ENCODE measurements at places on chromosomes 7 and 10.

GRCh38 chr10:51001587-51001986 is 72.7 kb upstream of the PRKG1 start:
- no peak for DNase-seq

DNA sequence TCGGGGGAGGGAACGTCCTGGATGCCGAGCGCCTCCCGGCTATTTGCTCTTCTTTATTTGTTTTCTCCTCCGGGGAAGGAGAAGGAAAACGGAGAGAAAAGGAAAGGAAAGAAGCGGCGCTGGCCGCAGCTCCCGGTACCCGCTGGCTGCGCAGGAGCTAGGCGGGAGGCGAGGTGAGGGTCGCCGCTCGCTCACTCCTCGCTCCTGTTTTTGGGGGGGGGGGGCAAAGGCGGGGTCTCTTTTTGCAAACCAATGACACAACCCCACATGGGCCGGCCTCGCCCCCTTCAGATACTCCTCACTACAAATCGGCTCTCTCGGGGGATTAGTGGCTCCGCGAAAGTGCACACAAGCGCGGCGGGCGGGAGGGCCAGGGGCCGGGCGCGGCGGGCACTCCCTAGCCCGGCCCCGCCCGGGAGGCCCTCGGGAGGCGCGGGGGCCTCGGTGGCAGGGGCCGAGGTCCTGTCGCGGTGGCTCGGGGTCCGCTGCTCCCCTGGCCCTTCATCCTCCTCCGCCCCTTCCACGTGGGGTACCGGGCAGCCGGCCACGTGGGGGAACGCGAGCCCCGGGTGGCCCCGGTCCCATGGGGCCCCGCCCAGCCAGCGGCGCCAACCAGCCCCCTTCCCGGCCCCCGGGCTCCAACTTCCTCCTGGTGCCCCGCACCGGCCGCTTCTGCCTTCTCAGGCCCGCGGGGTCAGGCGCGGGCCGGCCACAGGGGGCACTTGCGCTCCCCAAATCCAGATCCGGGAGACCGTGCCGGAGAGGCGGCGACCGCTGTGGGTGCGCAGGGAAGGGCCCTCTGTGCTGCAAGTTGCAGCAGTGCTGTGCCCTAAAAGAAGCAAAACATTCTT is 718 bp upstream of the CTBP2 start:
- no peak for DNase-seq

DNA sequence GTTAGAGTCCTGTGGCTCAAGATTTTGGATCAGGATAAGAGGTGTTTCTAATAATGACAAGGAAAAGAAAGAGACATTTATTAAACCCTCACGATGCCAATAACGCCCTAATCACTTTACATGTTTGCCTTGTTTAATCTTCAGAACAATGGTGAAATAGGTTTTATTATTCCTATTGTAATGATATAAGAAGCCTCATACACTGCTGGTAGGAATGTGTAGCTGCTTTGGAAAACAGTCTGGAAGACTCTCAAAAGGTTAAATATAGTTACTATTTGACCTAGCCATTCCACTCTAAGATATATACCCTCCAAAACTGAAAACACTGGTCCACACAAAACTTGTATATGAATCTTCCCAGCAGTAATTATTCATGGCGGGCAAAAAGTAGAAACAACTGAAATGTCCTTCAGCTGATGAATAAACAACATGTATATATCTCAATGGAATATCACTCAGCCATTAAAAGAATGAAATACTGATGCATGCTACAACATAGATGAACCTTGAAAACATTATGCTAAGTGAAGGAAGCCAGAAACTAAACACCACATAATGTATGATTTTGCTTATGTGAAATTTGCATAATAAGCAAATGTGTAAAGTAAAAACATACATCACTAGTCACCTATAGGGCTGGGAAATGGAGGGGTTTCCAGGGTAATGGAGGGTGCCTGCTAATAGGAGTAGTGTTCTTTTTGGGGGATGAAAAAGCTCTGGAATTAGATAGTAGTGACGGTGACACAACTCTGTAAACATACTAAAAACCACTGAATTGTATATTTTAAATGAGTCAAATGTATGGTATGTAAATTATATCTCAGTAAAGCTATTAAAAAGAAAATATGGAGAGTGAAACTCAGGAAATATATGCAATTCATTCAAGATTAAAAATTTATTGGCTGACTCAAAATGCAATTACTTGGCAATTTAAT is 76.9 kb upstream of the ANK3 start:
- no peak for DNase-seq

DNA sequence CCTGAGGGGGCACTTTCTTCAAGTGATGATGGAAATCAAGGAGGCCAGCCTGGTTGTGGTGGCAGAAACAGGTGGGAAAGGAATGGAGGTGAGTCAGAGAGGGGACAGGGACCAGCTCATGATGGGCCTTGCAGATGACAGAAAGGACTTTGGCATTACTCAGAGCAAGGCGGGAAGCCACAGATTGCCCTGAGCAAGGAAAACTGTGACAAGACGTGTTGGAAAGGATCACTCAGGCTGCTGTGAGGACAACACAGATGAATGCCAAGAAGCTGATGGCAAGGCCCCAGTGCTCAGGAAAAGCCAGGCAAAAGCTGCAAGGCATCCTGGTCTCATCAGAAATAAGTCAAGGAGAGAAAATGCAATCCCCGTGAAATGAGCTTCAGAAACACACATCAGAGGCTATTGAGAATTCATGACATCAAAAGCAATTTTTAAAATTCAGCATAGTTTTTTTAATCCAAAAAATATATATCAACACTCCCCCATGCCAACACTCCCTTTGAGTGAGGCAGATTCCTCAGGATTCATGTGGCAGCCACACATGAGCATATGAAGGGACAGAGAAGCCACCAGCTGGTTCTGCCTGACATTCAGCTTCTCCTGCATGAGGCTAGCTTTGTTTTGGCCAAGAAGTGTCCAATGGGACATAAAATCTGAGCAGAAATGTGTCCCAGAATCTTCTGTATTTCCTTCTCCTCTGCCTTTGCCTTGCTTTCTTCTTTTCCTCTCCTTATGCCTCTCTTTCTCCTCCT is 244.5 kb upstream of the MYO3A start:
- no peak for DNase-seq

DNA sequence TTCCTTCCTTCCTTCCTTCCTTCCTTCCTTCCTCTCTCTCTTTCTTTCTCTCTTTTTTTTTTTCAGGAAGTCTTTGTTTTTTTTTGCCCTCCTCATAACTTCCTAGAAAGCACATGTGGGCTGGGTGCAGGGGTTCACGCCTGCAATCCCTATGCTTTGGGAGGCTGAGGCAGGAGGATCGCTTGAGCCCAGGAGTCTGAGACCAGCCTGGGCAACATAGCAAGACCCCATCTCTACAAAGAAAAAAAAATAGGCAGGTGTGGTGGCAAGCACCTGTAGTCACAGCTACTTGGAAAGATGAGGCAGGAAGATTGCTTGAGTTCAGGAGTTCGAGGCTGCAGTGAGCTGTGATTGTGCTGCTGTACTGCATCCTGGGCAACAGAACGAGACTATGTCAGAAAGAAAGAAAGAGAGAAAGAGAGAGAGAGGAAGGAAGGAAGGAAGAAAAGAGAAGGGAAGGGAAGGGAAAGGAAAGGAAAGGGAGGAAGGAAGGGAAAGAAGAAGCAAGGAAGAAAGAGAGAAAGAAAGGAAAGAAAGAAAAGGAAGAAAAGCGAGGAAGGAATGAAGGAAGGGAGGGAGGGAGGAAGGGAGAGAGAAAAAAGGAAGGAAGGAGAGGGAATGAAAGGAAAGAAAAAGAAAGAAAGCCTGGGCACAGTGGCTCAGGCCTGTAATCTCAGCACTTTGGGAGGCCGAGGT is 13.5 kb upstream of the BAIAP2L1 start:
- DNase-seq: no peak

DNA sequence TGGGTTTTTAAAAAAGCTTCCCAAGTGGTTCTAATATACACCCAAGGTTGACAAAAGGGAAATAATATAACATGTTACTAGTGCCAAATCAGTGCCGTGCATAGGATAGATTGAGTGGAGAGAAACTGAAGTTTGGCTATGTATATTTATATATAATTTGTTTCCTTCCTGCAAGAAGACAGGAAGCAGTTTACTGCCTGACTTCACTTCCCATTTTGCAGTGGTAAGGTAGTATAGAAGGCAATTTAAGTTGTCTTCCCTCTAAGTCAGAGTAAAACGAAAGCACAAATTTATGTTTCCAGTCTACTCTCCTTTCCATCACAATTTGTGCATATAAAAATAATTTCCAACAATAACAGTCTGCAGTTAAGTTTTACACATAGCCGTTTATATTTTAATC is 3.4 kb upstream of the HYCC1 start:
- no peak for DNase-seq

- DNase-seq: no peak
These were observed 87.4 kb downstream of the LRRC4 start for GRCh38 chr7:127943541-127944521.

DNA sequence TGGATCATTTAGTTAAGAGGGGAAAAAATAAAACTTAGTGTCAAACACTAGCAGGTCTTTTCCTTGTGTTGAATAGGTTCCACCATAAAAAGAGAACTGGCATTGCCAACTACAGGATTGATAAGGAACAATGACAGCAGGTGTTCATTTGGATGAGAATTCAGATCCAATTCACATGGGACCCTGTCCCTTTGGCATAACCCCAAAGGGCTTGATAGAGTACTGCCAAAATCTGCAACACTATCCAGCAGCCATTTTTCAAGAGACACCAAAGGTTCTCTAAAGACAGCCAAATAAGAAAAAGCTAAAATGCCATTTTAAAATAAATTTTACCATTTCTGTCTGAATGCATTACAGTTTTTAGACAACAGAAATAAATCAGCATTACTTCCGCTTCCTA is 422.3 kb downstream of the DGKB start:
- DNase-seq: no peak

DNA sequence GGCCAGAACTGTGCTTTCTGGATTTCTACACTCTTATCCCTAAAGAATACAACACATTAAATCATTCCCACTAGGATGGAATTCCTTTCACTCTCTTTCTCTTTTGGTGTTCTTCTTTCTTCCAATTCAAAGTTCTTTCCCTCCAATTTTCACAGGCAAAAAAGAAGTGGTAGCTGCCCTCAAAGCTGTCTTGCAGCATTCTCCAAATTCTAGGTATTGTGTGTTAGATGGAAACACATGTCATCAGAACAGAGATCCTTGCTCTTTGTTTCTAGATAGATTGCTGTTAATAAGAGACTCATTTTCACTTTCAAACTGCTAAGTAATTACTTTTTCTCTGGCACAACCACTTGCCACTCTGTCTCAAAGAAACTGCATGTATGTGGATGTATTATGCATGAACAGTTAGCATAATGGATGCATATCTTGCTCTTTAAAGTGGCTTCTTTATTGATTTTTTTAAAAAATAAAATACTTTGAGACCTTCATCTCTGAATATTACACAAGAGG is 31.0 kb downstream of the SHTN1 start:
- no peak for DNase-seq

GRCh38 chr10:74282848-74283210 is 131.8 kb downstream of the ADK start:
- no peak for DNase-seq

- DNase-seq: no peak
These were observed 209.6 kb downstream of the KIAA1217 start for GRCh38 chr10:24418532-24418931.

DNA sequence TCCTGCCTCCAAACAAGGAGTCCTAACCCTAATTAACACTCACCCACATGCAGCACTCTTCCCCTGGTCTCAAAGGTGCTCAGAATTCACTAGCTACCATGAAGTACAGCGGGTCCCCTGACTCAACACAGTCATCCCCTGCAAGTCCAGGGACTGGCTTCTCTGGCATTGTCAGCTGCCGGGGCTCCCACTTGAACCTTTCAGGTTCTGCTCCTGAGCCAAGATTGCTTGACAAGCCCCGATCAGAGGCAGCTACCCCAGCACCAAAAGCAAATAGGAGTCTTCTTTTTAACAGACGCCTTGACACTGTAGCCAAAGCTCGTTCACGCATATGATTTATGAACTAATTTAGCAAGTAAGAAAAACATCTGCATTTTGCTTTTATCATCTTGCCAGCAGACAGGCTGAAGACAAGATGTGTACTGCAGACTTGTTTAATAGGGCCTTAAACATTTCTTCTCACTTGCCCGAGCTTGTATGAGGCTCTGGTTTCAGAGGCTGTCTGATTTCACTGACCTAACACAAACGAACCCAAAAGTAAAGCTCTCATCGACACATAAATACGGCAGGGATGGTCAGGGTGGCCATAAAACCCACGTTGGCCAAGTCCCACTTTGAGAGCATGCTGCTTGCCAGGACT is 67.6 kb upstream of the ADAM12 start:
- DNase-seq: no peak

DNA sequence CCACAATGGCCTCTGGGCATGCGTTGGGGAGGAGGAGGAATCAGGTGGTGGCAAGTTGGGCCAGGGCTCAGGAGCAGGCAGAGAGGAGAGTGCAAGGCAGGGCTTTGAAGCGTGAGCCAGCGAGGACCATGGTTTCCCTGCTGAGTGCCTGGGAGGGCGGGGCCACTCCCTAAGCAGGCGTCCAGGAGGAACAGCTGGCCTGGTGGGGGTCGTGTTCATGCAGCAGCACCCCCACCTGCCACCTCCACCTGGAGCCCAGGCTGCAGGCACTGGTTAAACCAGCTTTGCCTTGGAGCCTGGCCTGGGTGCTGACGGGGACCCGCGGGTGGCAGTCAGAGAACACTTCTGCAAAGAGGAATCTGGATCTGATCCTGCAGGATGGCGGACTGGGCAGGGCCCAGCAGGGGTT is 24.2 kb upstream of the AQP1 start:
- DNase-seq: no peak

GRCh38 chr10:35912615-35913569 is 270.8 kb upstream of the FZD8 start:
- no peak for DNase-seq

- DNase-seq: no peak
These were observed 108.1 kb upstream of the SP8 start for GRCh38 chr7:20894806-20895205.

- no peak for DNase-seq
These were observed 11.4 kb downstream of the C10orf53 start for GRCh38 chr10:49690698-49691356.

- no peak for DNase-seq
These were observed 135.3 kb downstream of the ICA1 start for GRCh38 chr7:8126601-8127167.

DNA sequence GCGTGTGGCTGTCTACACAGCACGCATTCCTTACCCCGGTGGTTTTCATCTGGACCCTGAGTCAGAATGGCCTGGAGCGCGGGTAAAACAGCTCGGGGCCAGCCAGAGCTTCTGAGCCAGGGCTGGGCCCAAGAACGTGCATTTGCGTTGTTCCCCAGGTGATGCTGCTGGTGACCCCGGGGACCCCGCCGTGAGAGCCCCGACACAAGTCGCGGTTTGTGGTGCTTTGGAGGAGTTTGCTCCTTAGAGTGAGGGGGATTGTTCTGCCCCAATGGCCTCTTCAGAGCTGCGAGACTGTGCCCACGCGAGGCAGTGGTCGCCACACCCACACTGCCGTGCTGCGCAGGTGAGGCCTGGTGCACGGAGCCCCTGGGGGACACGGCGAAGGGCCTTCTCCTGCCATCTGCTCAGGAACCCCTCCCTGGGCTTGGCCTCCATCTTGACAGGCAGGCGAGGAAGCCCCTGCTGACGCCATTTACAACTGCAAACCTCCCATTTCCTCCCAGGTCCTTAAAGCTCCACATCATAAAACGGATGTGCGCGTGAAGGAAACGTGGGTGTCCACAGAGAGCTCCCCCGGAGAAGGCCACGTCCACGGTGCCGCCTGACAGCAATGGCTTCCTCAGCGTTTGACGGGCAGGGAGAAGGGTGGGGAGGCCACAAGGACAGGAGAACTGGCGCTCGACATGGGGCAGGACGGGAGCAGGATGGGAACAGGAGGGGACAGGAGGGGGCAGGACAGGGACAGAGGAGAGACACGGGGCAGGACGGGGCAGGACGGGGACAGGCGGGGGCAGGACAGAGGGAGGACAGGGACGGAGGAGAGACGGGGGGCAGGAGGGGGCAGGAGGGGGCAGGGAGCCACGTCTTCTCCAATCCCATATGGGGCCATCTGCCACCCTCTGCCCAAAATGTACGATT is 477.2 kb downstream of the DNAJB6 start:
- no peak for DNase-seq

Measured in activated T-helper 1 cell treated with anti-CD3 and anti-CD28 coated beads, Interleukin-2, amount 50 U/mL, for 16 hours (primary cell).